ENCODE measurements at places on chromosomes 3 and 15.

- peaks cover 21% of the 10 kb centered on the region for H3K27me3 ChIP-seq
- no peak overlapping the region for H3K27ac ChIP-seq
- no peak for DNase-seq
- H3K4me3 ChIP-seq: no peak overlapping the region
These were observed 59.7 kb downstream of the LSM3 start for GRCh38 chr3:14238356-14238755.

DNA sequence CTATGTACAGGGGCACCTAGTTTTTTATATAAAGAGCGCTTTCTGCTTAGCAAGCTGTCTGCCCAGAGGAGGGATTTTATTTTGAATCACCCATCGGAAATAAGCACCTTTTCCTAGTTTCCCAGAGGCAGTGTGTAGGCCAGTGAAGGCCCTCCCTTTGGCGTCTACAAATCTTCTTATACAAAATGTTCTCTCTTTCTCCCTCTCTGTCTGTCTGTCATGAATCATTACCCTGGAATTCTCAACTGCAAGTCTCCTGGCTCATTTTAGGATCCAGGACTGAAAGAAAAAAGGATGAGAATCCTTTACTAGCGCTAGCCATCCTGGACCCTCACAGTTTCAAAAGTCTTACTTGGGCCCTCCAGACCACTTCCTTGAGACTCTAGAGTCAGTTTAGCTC lies 728.1 kb downstream of the OTOL1 start:
- H3K4me3 ChIP-seq: no peak overlapping the region
- DNase-seq: no peak
- H3K36me3 ChIP-seq: no peaks in the 10 kb centered on the region
- no peaks in the 10 kb centered on the region for H3K4me1 ChIP-seq
- no peaks in the 10 kb centered on the region for H3K27me3 ChIP-seq

GRCh38 chr3:61927332-61927731 lies 366.0 kb downstream of the PTPRG start:
- no peaks in the 10 kb centered on the region for H3K27me3 ChIP-seq
- H3K4me3 ChIP-seq: no peak overlapping the region
- no peaks in the 10 kb centered on the region for H3K36me3 ChIP-seq
- no peak for DNase-seq
- H3K27ac ChIP-seq: no peak overlapping the region
- H3K4me1 ChIP-seq: no peaks in the 10 kb centered on the region

GRCh38 chr3:58340594-58341244 lies 8.0 kb downstream of the PXK start:
- DNase-seq: no peak
- H3K4me3 ChIP-seq: no peak overlapping the region
- peaks cover 7% of the 10 kb centered on the region for H3K36me3 ChIP-seq
- H3K27ac ChIP-seq: no peak overlapping the region
- H3K27me3 ChIP-seq: no peaks in the 10 kb centered on the region
- peaks cover 16% of the 10 kb centered on the region for H3K4me1 ChIP-seq

GRCh38 chr15:24898715-24899272 lies 56.0 kb upstream of the SNRPN start:
- H3K4me3 ChIP-seq: no peak overlapping the region
- H3K36me3 ChIP-seq: no peaks in the 10 kb centered on the region
- DNase-seq: no peak
- no peak overlapping the region for H3K27ac ChIP-seq

DNA sequence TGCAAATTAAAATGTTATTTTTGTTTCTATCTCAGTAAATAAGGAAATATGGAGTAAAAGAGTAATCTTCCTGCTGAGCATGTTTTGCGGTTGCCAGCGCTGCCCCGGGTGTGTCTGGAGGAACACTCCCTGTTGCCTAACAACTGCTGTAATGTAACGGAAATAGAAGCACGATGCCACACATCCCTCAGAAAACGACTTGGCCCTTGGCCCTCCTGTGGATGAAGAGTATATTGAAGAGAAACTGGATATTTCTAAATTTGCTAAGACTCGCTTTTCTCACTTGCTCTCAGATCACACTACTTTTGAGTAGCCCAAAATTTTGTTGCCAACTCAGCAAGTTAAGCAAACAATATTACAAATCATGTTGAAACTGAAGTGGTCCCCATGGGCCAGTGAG lies 18.9 kb downstream of the CX3CR1 start:
- peak; percentile 21 for DNase-seq
- H3K36me3 ChIP-seq: peaks cover 29% of the 10 kb centered on the region
- H3K4me3 ChIP-seq: peak overlapping the region; percentile 55
- H3K27ac ChIP-seq: peak overlapping the region; percentile 86
- no peaks in the 10 kb centered on the region for H3K27me3 ChIP-seq

- no peak overlapping the region for H3K27ac ChIP-seq
- no peak overlapping the region for H3K4me3 ChIP-seq
- H3K4me1 ChIP-seq: no peaks in the 10 kb centered on the region
- peaks cover 2% of the 10 kb centered on the region for H3K36me3 ChIP-seq
- no peak for DNase-seq
- H3K27me3 ChIP-seq: peaks cover 15% of the 10 kb centered on the region
These were observed 33.4 kb downstream of the MAGEF1 start for GRCh38 chr3:184678317-184679055.

- peaks cover 34% of the 10 kb centered on the region for H3K27me3 ChIP-seq
- no peaks in the 10 kb centered on the region for H3K36me3 ChIP-seq
- H3K4me3 ChIP-seq: no peak overlapping the region
- no peaks in the 10 kb centered on the region for H3K4me1 ChIP-seq
- H3K27ac ChIP-seq: no peak overlapping the region
- no peak for DNase-seq
These were observed 27.9 kb upstream of the IL1RAP start for GRCh38 chr3:190485830-190486532.
